ENCODE measurements at places on chromosomes 5 and 9.

GRCh38 chr5:66558560-66558959, 37.6 kb upstream of the MAST4 start:
- DNase-seq: no peak

DNA sequence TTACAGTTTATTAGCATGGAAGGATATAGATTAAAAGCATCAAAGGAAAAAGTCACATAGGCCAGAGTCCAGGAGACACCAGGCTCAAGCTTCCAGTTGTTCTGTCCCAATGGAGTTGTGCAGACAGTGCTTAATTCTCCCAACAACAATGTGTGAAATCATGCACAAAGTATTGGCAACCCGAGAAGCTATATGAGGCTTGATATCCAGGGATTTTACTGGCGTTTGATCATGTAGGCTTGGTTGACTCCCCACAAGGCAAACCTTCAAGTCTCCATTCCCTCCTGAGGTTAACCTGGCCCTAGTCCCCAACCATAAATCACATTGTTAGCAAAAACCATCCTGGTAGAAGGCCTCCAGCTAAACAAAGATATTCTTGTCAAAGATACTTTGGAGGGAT, 141.5 kb downstream of the ADAMTS19 start:
- no peak for DNase-seq

GRCh38 chr5:2387634-2388325, 363.7 kb downstream of the IRX2 start:
- DNase-seq: no peak

DNA sequence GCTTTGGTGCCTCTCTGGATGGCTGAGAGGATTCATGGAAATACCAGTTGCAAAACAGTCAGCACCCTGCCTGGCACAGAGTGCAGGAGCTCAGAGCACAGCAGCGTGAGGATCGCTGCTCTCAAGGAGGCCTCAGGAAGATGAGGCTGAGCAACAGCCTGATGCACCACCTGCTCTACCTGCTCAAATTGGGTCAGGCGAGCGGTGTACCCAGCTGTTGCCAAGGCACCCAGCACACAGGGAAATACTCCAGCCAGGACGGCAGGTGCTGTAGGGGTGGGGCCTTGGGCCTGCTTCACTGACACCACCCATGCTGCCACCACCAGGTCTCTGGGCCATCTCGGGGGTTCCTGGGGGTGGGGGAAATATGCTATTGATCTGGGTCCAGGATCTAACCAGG, 4.3 kb downstream of the EEIG1 start:
- DNase-seq: no peak

DNA sequence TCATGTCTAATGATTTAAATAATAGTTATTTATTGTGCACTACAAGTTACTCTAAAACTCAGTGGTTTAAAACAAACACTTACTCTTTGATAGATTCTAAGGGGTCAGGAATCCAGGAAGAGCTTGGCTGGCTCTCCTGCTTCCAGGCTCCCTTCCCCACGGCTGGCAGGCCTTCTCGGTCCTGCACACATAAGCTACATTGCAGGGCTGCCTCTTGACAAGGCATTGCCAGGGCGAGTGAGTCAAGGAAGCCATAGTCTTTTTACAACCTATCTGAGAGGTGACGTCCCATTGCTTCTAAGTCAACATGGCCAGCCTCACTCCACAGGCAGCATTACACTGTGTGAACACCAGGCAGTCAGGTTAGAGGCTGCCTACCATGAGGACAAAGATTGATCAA, 119.8 kb downstream of the AUH start:
- no peak for DNase-seq

DNA sequence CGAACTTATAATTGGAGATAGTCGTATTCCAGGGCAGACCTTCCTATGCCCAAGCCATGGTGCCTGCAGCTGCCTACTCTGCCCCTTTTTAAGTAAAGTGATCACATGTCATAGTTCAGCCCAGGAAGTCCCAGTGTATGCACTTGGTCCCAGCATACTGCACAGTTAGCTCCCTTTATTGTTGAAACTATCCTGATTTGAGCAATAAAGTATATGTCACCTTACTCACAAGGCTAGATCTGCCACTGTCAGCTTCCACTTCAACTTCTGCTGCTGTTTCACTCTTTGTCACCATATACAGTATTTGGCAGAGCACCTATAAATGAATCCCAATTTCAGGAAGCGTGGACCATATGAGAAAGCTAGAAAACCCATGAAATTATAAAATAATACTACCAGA, 103.8 kb upstream of the PTGER4 start:
- DNase-seq: no peak

GRCh38 chr9:135575995-135576631, 14.6 kb downstream of the PAEP start:
- no peak for DNase-seq

GRCh38 chr9:96008502-96009222, 133.2 kb downstream of the ERCC6L2 start:
- DNase-seq: no peak

- DNase-seq: no peak
These were observed 30.0 kb downstream of the RBM27 start for GRCh38 chr5:146233441-146233840.

- no peak for DNase-seq
These were observed 26.9 kb upstream of the SYK start for GRCh38 chr9:90774682-90775081.

DNA sequence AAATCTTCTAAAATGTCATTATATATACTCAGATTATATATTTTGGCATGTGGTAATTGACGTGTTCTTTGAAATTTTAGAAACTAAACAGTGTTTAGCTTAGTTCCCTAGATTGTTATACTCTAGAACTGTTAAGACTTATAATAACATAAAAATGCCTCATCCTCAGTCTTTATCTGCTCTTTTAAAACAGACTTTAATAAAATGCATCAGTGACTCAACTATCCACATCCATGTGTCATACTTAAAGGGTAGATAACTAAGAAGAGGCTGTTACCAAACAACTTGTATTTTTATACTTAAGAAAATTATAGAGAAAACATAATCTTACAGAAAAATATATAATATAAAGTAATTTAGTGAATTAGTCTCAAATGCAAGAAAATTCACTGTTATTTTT, 15.2 kb downstream of the NFIL3 start:
- DNase-seq: no peak

DNA sequence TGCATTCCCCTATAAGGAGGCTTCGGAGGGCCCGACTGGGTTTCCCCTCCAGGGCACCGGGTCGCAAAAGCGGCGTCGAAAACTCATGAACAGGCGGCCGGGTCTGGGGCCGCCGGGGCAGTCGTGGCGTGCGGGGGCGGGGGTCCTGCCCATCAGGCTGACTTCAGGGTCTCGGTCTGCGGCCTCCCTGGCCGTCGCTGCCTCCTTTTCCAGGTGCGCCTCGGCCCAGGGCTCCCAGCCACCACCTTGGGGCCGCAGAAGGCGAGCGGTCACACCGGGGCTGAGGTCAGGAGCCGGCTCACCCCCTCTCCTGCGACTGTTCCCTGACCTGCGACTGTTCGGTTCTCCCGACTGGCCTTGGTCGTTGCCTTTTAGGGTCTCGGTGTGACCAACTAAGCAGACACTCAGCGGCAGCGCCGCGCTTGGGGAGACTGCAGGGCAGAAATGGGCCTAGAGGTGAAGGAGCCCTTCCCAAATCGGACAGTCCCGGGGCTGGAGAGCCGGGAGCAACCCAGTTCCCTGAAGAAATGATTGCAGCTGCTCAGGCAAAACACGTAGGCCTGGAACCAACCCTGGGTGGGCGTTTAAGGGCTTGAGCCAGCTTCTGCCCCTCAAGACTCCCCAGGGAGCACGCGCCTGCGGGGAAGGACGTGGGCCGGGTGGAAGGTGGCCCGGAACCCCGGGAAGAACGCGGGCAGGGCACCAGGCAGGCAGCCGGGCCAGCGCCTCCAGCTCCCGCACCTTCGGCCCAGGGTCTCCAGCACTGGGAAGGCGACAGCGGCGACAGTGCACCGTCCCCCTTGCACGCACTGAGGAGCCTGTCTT, 11.2 kb downstream of the IRX2 start:
- no peak for DNase-seq

DNA sequence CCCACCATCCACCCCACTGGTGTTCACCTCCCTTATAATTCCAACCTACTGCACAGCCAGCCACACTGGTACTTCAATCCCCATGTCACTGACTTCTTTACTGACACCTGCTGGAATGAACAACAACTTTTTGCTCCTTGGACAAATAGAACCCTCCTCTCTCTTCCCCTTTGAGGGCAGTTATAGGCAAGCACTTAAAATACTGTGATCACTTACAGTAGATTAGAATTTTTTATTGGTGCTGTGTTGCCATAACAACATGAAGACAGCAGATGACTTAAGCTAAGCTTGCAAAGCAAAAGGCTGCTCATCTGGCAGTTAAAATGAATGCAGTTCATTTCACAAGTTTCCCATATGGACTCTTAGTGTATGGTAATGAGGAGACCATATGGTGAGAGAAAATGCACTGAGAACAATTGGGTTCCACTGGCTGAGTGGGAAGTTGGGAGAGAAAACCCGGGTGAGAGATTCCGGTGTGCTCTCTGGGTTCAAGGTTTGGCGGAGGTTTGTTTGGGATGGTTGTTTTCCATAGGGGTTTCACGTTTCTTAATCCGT, 374.3 kb downstream of the EBF1 start:
- no peak for DNase-seq

DNA sequence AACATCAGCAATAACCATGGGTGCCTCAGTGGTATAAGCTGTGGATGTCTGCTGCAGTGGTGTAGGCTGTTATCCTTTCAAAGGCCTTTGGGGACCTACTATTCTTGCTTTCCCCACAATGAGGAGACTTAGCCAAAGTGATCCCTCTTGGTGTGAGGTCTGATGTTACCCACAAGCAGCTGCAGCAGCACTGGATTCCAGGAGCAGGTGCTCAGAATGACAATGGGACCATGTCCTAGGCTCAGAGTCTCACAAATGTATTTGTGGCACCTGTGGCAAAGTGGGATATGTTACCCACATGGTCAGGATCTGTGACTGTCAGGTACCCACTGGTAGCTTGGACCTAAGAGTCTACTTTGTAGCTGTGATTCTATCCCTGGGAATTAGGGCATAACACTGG, 70.4 kb downstream of the RNF130 start:
- DNase-seq: no peak

- no peak for DNase-seq
These were observed 1.3 kb upstream of the ACTL7A start for GRCh38 chr9:108860764-108861163.

GRCh38 chr5:143263272-143263810, 140.1 kb downstream of the NR3C1 start:
- no peak for DNase-seq

- no peak for DNase-seq
These were observed 53.0 kb upstream of the SIMC1 start for GRCh38 chr5:176185133-176185733.

- no peak for DNase-seq
These were observed 74.6 kb downstream of the FEM1C start for GRCh38 chr5:115469904-115470516.

- no peak for DNase-seq
These were observed 264.2 kb downstream of the CRB2 start for GRCh38 chr9:123620239-123620638.

DNA sequence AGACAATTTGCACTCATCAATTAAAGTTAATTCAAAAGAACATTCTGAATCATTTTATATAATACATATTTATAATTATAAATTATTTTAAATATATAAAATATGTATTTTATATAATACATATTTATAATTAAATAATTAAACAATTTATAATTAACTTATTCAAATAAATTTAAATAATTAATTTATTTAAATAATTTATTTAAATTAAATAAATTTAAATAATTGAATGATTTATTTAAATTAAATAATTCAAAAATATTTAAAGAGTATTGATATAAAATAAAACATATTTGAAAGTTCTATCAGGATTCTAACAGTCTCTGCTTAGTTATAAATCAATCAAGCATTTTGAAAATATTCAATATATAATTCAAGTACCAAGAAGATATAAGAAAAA, 775.5 kb upstream of the CTNND2 start:
- DNase-seq: no peak

GRCh38 chr5:143315214-143315613, 88.3 kb downstream of the NR3C1 start:
- DNase-seq: no peak

GRCh38 chr5:179313849-179314521, 31.3 kb downstream of the ADAMTS2 start:
- DNase-seq: no peak

- DNase-seq: no peak
These were observed 39.4 kb downstream of the MAT2B start for GRCh38 chr5:163544836-163545235.

- DNase-seq: no peak
These were observed 519 bp downstream of the HSPA5 start for GRCh38 chr9:125240649-125240999.

- no peak for DNase-seq
These were observed 722.9 kb upstream of the RGMB start for GRCh38 chr5:98050583-98050982.

DNA sequence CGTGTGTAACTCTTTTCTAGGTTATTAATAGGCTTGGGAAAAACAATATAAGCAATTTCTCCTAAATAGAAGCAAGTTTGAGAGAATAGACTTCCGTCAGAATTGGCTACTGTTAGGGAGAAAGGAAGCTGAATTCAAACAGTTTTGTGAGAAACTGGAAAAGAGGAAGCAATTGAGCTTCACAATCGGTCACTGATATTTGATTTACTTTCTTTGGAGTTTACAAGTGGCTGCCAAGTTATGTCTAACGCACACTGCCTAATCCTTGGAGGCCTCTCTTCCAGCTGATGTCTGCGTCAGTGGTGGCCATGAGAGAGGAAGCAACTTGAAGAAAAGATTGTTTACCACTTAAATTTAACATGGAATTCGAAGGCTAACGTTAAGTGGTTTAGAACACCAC, 319.5 kb downstream of the ADGRV1 start:
- DNase-seq: no peak

GRCh38 chr5:179876610-179876952, 18.0 kb upstream of the MRNIP start:
- no peak for DNase-seq

Measured in NCI-H1930 (cell line).